ENCODE measurements at places on chromosomes 13 and 19.

GRCh38 chr13:57632276-57633140 is 964 bp downstream of the PCDH17 start:
- no peak for DNase-seq

DNA sequence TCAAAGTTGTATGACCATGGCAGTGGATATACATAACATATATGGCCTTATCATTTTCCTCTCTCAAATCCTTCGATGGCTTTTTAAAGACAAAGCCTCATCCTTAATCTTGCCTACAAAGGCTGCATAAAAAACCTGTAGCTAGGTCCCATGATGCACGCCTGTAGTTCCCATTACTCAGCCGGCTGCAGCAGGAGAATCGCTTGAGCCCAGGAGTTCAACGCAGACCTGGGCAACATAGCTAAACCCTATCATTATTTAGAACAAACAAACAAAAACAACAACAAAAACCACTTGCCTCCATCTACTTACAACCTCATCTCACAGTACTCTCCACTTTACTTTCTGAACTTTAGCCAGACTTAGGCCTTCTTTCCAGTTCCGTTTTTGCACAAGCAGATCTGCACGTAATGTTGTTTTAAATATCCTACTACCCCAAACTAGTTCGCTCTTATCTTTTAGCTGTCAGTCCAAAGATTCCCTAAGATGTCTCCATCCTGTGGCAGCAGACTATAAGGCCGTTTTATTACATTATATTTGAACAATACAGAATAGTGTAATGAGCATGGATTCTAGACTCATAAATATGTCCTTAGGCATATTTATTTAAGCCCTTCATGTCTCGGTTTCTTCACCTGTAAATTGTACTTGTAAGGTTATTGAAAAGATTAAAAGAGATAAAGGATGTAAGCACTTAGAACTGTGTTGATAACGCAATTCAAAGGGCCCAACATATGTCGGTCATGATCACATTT is 969 bp upstream of the POMP start:
- no peak for DNase-seq

DNA sequence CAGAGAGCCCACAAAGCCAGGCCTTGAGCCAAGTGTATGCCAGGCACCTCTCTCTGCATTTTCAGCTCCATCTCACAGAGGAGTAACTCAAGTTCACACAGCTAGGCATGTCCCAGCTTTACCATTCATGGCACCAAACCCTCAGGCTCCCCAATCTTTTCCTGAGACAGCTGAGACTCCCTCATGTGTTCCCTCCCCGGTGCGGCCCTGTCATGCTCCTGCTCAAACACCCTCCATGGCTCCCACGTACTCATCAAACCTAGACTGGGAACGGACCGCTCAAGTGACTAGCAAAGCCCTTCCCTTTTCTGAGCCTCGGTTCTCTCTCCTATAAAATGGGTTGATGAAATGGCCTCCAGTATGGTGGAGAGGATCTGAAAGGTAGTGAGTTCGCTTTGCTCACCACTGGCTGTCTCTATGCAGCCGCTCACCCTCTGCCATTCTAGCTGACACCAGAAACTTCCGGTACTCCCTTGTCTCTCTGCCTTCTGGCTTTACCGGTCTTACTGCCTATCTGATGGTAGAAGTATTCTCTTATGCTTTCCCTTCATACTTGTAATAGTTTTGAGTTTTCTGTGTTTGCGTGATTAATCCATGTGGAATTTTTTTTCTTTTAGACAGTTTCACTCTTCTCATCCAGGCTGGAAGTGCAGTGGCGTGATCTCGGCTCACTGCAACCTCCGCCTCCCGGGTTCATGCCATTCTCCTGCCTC is 7.8 kb upstream of the SLC44A2 start:
- no peak for DNase-seq

DNA sequence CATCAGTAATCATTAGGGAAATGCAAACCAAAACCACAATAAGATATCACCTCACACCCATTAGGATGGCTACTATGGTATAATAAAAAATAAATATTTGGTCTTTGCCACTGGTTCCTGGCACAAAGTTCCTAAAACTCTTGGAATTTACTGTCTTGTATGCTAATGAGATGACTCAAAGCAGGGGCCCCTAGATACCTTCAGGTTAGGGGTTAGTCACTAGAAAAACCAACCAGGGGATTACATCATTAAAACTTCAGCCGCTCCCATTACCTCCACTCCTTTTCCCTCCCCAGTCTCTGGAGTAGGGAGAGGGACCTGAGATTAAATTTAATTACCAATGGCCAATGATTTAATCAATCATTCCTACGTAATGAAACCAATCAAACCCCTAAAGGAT is 49.6 kb downstream of the THSD1 start:
- DNase-seq, result no peak

GRCh38 chr19:37813340-37813739 is 34.0 kb upstream of the ZNF573 start:
- DNase-seq, result no peak

GRCh38 chr13:45630791-45631190 is 15.3 kb upstream of the ERICH6B start:
- no peak for DNase-seq

DNA sequence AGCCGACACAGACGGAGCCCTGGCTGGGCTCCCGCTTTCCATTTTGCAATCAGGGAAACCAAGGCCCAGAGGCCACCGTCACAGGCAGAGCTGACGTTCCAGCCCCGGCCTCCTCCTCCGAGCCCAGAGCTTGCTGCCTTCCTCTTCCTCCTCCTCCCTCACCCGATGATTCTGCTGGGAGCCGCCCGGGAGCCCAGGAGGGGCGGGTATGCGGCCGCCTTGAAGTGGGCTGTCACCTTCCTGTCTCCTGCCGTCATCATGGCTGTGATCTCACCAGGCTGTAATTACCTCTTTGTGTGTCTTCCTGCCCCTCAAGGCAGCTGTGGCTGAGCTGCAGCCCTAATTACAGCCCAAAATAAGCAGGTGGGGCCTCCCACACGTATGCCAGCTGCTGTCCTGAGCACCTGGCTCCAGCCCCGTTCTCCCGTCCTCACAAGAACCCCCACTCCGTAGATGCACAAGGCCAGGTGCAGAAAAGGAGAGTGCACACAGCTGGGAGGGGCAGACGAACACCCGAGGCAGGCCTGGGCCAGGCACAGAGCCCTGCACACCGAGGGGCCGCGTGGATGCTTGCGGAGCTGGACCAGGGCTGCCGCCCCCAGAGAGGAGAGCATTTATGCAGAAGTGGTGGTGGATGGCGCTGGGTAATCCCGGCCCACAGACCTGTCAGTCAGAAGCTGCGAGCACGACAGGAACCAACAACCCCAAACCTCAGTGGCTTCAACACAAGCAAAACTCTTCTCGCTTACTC is 4.0 kb downstream of the TPGS1 start:
- peak; percentile 91 for DNase-seq

GRCh38 chr13:105037110-105037509 is 1498.4 kb downstream of the EFNB2 start:
- DNase-seq, result no peak

GRCh38 chr13:28579322-28579721 is 79.6 kb upstream of the POMP start:
- DNase-seq, result no peak

DNA sequence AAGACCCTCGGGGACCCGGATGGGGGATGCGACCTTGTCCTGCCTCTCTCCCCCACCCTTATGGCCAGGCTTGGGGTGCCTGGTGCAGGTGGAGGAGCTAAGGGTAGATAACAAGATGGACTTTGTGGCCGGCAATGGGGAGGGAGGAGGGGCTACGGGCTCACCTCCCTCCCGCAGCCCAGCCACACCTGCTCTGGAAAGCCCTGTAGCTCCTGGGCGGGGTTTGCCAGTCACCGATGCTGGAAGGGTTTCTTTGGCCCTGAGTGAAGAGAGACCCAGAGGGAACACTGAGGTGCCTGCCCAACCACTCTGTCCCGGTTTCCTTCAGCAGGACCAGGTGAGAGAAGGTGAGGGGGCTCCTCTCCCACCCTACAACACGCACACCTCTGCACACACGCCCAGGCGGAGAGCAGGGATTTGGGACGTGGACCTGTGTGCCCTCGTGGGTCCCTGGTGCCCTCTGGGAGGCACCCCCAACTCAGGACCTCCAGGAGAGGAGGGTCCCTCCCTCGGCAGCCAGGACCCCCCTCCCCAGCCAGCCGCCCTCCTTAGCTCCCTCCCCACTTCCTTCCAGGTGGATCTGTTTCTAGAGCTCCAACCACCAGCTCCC is at the start of gene FUT2:
TSS of gene FUT2 (plus strand) at position 229 of the 610 bp plus-strand sequence. CDS start 6,986 bp downstream, outside the sequence.
- peak; percentile 90 for DNase-seq

DNA sequence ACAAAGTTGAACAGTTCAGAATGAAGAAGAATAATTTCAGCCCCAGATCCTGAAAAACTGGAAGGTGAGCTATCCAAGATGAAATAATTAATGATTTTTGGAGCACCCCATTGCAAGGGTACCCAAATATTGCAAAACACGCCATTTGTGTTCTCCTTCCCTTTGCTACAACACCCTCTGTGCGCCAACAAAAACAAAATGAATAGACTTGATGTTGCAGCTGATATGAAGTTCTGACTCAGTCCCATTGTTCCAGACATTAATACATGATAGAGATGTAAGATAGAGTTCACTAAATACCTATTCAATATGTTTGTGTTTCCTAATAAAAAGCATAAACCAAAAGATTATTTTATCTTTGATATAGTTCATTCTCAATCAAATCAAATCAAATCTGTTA is 287.5 kb upstream of the SOX21 start:
- DNase-seq, result no peak

DNA sequence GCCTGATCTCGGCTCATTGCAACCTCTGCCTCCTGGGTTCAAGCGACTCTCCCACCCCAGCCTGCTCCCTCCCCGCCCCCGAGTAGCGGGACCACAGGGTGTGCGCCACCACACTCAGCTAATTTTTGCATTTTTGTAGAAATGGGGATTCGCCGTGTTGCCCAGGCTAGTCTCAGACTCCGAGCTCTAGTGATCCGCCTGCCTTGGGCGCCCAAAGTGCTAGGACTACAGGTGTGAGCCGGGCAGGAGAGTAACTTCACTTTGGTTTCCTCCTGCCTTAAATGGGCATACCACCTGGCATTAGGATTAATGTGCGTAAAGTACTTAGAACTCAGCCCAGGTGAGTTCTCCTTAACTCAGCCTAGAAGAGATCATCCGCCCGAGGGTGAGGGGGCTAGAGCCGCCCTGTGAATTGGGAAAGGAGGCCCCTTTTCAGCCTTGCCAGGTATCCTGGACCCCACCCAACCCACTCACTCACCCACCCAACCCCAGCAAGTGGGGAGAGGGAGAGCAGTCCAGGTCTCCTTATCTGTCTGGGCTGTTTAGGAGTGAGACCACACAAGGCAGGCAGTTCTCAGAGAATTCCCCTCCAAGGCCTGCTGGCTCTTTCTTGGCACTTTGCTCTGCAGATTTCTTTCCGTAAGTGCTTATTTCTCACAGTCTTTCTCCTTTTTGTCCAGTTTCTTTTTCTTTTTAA is 1.2 kb upstream of the ZFP36 start:
- DNase-seq, result no peak

- no peak for DNase-seq
These were observed 126.2 kb upstream of the FNDC3A start for GRCh38 chr13:48849515-48849914.

DNA sequence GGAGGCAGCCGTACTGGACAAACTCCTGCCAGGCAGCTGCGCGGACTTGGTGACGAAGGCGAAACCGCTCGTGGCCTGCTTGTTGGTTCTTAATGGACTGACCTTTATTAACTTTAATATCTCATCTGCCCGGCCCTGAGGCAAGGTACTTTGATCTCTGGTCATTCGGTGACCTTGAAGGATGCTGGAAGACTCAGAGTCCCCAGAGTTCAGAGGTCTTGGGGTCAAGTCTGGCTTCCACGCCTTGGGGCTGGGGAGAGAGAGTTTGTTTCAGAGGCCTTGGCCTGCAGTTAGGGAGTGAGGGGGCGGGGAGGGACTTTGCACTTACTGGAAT is 9.6 kb upstream of the EMC10 start:
- DNase-seq, result no peak

DNA sequence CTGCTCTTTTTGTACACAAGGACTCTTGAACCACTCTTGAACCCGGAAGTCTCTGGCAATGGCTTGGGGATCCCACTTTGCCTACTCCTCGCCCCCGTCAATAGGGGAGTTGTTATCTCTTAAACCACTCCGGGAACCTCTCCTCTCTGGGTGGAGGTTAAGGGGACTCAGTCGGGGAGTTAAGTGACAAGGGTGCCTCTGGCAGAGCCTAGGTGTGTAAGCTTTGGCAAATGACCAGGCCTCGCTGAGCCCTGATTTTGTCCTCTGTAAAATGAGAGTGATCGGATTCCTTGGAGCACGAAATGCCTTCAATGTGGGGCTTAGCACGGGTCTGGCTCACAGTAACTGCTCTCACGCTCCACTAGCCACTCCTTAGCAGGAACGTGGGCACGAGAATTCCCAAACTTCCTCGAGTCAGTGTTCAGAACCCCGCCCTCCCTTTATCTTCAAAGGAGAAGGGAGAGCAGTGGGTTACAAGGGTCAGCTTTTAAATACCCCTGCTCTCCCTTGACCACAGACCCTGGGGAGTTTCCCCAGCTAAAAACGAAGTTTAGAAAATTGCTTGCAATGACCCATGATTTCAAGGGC is 193.3 kb downstream of the KATNAL1 start:
- DNase-seq, result peak; percentile 60

- no peak for DNase-seq
These were observed at the start of gene FLT3 for GRCh38 chr13:28100150-28101121. TSS of gene FLT3 (minus strand) at chr13:28100576. CDS start at chr13:28100510, 66 bp downstream.

DNA sequence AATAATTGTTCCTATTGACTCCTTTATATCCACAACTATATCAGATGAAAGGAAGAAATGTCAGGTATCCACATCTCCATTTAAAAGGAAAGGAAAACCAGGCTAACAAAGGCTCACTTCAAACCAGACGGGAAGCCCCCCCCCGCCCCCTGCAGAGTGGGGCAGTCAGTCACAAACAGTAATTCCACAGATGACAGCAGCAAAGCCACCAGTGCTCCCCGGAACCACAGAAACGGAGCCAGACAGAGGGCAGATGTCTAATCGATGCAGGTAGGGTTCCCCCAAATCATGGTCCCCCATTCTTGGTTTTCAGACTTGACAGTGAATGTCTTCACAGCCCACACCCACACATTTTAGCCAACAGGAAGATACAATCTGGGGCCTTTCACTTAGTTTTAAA is 100.8 kb downstream of the STK24 start:
- no peak for DNase-seq

DNA sequence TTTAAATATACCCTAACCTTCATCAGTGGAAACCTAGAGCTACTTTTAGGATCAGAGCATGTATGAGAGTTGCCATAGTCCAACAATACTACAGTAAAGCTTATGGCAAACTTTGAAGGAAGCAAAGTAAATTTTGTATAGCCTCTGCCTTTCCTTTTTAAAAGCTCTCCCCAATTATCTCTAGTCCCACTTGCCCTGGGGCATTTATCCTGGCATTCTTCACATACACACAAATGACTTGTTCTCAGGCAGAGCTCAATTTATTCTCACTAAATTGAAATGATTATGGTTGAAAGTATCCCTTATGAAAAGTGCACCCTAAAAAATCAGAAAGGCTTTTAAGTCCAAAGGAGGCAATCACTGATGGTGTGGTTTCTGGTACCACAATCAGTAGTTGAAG is 94.1 kb upstream of the UFM1 start:
- no peak for DNase-seq
